Aorta (tissue), 5 donors: ENCODE measurements at places on chromosomes 11 and 22.

DNA sequence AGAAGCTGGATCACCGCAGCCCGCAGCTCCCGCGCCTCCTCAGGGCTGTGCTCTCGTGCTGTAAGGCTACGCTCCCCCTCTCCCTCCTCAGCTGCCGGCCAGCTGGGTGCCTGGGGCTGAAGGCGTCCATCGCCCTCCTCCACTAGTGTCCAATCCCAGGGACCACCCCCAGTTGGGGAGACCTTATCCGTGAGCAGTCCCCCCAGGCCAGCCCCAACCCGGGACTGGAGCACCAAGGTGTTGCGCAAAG is 1.2 kb downstream of the AP5B1 start:
- DNase-seq, result no peak

GRCh38 chr22:19810381-19811201 is 44.1 kb downstream of the GNB1L start:
- peak; percentile 70 for DNase-seq

GRCh38 chr22:19664406-19664805 is 49.9 kb upstream of the SEPTIN5 start:
- no peak for DNase-seq

DNA sequence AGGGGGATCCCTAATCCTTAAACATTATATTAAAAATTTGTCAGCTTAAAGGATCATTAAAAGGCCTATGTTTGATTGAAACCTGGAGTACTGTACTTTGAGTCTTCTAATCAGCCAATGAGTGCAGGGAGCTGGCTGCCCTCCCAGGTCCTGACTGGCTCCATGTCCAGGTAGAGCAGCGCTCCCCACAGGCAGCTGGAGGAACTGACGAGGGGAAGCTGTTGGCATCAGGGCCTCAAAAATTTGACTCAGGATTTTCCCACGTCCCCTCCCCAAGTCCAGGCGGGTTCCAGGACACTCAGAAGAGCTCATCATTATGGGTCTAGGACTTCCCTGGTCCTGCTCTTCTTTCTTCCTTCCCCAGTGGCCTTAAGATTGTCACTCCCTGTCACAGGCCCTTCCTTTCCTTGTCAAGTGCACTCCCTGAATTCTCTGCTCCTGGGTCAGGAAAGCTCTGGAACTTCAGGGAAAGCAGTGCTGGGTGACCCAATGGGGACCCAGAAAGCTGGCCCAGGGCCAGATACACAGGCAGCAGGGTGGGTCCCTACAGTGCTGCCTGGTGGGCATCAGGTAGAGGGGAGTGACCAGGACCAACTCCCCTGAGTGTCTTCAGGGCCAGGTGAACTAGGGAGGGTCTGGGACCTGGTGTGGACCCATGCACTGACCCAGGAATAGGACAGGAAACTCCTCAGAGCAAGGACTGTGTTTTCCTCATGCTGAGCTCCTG is 65.5 kb downstream of the GGTLC2 start:
- DNase-seq, result no peak

- DNase-seq, result no peak
Measured at GRCh38 chr22:37672920-37673455, 2.4 kb upstream of the LGALS1 start.

DNA sequence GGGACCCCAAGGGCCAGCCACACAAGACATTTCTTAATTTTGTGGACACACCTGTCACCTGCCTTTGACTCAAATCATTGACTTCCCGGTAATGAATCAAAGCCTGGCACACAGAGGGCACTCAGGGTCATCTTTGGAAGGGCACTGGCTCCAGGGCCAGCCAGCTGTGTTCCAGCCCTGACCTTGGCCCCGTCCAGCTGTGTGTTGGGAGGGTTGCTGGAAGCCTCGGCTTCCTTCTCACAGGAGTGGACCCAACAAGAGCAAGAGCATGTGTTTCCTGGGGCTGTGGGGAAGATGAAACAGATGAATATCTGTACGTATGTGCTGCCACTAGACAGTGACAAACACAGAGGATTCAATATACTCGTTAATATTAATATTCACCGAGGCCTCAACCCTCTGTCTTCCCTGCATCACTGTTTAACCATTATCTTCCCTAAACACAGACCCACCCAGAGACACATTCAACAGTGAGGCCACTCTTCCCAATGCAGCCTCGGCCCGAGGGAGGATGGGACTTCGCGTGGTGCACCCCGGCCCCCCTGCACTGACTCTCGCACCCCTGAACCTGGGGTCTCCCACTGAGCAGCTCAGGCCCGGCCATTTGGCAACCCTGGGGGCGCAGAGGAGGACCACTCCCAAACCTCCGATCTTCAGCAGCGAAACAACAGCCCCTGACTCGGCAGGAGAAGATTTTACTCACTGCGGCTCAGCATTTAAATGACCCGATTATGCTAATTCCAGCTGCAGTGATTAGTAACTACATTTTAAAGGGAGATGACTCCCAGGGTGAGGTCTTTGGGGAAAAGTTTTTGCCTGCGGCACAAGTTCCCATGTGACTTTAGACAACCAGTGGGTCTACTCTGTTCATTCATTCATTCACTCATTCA is 45.7 kb downstream of the PHF21B start:
- DNase-seq, result no peak

DNA sequence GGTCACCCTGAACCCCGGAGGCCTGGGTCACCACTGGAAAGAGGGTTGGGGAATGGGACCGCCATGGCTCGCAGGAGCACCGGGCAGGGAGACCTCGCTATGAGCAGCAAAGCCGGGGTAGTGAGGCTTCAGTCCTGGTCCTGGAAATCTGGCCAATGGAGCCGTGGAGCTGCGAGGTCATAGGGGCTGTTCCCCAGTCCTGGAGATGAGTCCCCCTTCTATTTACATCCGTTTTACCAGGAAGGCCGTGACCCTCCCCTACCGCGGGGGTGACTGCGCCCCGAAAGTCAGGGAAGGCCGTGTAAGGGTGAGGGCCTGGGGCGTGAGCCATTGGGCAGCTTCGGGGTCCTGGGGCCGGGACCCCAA is 449 bp downstream of the PIDD1 start:
- DNase-seq, result no peak

- peak; percentile 51 for DNase-seq
Measured at GRCh38 chr22:42848941-42849550, 8.0 kb downstream of the ARFGAP3 start.

- no peak for DNase-seq
Measured at GRCh38 chr11:17540807-17541206, 3.4 kb downstream of the USH1C start.

- no peak for DNase-seq
Measured at GRCh38 chr11:102985850-102986249, 30.3 kb upstream of the MMP13 start.

DNA sequence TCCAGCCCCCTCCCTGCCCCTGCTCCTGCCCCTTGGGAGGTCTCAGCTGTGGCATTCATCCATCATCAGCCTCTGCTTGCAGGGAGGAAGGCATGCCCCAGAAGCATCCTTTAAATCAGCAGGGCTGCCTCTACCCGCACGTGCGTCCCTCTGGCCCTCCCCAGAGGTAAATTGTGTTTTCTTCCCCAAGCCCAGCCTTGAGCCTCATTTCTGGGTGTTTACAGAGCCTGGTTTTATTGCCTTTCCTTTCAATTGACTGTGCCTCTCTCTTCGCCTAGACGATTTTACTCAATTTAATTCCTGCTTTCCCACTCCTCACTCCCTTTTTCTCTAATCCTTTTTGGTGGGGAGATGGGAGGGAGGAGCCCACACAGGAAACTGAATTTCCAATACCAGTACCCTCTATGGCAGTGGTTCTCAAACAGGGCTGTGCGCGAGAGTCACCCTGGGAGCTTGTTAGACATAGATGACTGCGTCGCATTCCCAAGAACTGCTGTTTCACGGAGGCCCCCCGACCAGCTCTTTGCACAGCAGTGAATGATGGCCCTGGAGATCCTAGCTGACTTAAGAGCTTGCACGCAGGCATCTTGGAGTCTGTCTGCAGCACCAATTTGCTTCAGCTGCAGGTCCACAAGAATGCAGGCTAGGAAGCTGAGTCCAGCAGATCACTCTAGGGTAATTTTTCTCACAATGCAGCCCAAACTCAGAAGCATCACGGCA is 15.1 kb upstream of the OAF start:
- DNase-seq, result no peak

- no peak for DNase-seq
Measured at GRCh38 chr11:78426845-78427244, 9.2 kb upstream of the GAB2 start.

DNA sequence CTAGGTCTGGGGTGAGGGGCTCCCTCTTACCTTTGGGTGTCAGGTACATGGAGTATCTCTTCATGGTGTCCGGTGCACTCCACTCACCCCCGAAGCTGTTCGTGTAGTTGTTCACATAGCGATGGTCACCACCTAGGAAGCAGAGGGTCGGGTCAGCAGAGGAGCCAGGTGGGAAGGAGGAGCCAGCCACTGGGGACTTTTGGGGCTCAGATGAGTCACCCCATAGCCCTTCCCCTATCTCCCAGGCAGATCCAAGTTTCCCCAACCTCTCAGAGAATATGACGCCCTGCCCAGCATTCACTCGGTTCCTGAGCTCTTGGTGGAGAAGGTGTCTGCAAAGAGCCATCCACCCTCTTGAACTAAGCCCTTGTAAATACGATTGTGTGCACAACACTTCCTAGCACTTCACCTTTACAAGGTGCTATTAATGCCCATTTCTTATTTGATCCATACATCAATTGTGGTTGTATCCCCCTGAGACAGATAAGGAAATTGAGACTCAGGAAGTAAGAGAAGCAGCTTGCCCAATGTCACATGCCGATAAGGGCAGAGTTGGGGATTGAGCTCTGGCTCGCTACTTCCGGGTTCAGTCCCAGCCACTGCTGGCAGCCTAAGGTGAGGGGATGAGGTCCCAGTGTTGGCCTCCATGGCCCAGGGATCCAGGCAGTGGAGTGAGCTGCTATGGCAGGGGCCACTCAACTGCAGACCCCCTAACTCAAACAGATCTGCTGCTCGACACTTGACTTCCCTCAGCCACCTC is 14.8 kb downstream of the TRIM29 start:
- DNase-seq, result no peak

DNA sequence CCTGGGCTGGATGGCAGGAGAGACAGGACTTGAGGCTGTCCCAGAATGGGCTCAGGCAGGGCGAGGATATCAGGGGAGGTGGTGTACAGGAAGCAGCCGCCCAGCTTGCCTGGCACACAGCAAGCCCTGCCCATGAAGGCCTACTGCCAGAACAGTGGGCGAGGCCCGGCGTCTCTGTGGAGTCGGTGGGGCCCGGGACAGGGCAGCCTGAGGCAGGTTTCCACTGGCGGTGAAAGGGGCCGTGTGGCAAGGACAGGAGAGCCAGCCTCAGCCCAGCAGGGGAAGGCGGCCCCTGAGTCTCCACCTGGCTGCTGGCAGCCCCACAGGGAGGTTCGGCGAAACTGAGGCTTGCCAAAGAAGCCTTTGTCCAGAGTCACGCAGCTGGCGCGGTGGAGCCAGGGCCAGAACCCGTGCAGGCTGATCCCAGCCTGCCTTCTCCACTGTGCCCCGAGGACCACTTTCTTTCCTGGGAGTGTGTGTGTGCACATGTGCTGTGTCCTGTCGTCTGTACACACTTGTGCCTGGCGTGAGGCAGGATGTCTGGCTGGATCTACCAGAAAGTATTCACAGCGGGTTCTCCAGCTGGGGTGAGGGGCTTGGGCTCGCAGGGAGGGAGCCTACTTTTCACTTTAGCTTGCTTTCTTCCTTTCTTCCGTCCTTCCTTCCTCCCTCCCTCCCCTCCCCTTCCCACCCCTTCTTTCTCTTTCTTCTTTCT is 1.2 kb downstream of the TSPO start:
- peak; percentile 90 for DNase-seq

GRCh38 chr11:1208394-1209261 is 14.2 kb upstream of the MUC5B start:
- peak; percentile 34 for DNase-seq

- DNase-seq, result no peak
Measured at GRCh38 chr11:70326833-70327232, 56.3 kb downstream of the PPFIA1 start.

DNA sequence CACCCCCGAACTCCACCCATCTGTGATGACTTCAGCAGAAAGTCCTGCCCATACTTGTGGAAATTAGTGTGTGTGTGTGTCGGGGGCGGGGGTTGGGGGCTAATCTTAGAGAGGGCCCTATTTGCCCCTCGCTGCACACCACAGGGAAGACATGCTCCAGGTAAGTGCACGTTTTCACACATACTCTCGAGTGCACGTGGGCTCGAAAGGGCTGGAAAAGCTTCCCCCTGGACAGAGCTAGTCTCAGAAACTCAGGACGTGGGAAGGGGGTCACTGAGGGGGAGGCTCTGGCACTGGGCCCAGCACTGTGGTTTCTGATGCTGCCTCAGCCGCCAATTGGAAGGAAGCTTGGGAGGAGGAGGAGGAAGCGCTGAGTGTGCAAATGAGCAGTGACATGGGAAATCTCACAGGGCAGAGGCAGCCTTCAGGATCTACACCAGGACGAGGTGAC is 40.7 kb upstream of the CD82 start:
- no peak for DNase-seq

DNA sequence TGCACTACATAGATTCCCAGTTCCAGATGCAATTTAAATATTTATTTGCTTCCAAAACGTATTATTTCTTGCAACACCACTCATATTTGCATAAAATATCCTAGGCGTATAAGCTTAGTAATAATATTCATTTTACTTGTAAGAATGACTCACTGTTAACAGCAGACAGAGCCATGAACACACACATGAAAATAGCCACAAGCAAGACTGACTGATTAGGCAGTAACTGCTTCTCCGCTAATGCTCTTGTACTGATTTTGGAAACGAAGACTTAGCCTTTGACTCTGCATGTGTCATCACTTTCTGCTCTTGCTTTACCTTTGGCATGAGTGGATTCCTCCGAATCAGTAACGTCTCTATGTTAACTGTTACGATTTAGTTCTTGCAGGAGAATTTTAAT is 6.0 kb downstream of the OR10Q1 start:
- DNase-seq, result no peak

DNA sequence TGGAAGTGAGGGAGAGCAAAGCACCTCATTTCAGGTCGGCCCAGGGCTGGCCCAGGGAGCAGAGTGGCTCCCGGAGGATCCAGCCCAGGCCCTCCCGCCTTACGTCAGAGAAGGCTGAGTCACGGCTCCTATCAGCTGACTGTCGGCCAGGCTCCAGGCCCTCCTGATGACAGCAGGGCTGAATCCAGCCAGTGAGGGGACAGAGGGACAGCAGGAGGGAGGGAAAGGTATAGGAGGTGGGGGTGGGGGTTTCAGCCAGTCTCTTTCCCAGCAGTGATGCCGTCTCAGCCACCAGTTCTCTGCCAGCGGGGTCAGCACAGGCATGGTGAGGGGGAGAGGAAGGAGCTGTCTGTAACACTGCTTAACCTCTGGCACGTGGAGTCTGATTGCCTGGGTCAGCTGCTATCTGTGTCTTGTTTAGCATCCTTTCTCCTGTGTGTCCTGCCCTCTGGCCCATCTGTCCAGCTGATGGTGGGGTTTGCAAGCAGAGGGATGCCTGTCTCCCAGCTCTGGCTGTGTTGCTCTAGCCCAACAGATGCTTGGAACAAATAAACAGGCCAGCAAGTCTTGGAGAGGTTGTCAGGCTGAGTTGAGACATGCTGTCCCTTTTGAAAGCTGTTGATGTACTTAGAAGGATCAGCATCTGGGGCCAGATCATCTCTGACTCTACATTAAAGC is 74.0 kb downstream of the ADAMTS15 start:
- peak; percentile 94 for DNase-seq

DNA sequence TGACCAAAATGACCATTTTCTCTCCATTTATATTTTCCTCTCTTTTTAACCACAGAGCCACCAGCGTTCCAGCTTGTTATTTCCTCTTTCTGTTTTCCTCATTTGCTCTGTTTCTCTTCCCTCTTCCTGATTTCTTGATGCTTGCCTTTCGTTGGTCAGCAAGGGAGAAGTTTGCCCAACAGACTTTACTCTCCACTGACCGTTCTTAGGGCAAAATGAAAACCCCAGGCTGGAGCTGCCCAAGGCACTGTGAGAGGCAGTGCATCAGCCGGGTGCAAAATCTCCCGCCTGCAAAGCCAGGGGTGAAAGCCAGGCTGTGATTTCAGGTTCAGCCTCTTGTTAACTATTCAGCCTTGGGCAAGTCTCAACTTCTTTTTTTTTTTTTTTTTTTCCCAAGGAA is 26.1 kb upstream of the APLP2 start:
- DNase-seq, result no peak
